DMS79 (cell line): ENCODE measurements at places on chromosomes 2 and 18.
A peak's percentile ranks its signal among the peaks of the same experiment; 100 is the strongest.

GRCh38 chr2:134718817-134719814, at the start of gene TMEM163:
Gene TMEM163, minus strand, starts transcription at chr2:134719000.
- no peak for DNase-seq

GRCh38 chr2:157596992-157597681, 31.5 kb downstream of the ACVR1C start:
- no peak for DNase-seq

DNA sequence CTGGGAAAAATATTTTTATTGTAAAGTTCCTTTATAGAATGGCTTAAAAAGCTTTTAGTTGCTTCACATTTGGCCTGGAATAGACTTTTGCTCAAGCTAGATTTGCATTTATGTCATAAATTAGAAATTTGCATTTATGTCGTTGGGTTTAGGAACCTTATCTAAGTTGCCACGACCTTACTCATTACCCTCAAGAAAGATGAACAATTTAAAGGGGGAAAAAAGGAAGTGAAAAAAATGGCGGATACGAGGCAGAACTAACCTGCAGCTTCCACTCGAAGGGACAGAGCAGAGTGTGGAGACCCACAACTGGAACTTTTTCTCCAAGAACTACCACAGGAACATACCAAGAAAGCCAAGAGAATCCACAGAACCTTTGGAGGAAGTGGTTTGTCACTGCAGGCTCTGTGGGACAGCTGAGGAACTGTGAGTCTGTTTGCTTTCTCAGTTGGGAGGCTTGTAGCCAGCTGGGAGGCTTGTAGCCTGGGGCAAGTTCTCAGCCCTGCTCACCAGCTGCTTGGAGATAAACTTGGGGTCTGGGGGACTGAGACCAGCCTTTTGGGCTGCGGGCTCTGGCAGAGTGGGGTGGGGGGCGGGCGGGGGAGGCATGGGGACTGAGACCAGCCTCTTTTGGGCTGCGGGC, 349.9 kb upstream of the MEIS1 start:
- DNase-seq: no peak

GRCh38 chr2:97983134-97983533, 12.6 kb downstream of the TMEM131 start:
- no peak for DNase-seq

DNA sequence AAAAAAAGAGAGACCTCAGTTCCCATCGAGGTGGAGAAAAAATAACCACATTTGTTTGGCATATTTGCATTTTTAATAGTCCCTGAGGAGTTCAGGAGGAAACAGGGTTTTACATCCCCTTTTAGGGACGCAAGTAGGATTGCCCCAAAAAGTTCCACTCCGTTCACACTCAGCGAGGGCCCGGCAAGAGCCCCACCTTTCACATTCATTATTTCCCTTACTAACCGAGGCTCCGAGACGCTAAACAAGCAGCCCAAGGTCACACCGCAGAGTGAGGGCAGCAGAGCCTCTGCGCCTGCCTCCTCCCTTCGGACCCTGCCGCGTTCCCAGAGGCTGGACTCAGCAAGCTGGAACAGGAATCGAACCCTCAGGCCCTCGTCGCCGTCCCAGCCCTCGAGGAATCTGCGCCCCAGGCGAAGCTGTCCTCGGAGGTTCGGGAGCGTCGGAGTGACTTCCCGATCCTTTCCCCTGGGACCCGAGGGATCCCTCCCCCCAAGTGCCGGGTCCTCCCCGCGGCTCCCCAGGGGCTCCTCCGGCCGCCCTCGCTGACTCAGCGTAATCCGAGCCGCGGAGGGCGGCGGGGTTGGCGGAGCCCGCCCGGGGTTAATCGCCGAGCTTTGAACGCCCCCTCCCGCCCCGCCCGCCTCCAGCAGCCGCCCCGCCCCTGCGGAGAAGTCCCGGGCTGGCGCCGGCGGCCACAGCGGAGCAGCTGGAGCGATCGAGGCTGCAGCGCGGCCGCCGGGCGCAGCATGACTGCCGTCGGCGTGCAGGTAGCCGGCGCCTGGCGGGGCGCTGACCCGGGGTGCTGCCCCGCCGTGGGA, at the start of gene TMEM37:
Gene TMEM37 (plus strand): TSS at position 700 of the 821 bp plus-strand sequence. CDS start 50 bp downstream, at position 750.
- peak; percentile 52 for DNase-seq

- DNase-seq: no peak
Observed at GRCh38 chr2:239751679-239752355, 273.3 kb downstream of the NDUFA10 start.

- no peak for DNase-seq
Observed at GRCh38 chr2:20838016-20838415, 15.1 kb upstream of the LDAH start.

GRCh38 chr18:9850309-9850708, 35.5 kb upstream of the TXNDC2 start:
- no peak for DNase-seq

GRCh38 chr2:162365392-162365791, 21.5 kb downstream of the GCA start:
- DNase-seq: no peak

DNA sequence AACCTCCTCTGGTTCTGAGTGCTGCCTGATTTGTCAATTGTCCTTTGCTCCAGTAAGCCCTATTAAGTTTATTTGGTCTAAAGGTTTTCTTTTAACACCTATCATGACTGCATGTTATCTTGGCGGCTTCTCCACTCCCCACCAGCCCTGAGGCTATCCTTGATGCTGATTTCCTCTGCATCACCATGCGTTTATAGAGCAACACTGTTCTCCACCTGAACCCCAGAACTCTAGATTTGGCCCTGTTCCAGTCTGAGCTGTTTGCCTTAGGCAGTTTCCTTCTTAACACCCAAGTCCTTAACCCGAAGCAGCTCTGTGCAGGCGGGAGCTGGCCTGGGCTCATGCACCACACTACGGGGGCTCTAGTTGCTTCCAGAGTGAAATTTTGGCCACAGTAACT, 98.2 kb upstream of the NPAS2 start:
- no peak for DNase-seq

GRCh38 chr2:131535526-131535925, 7.8 kb downstream of the CCDC74A start:
- DNase-seq: no peak

DNA sequence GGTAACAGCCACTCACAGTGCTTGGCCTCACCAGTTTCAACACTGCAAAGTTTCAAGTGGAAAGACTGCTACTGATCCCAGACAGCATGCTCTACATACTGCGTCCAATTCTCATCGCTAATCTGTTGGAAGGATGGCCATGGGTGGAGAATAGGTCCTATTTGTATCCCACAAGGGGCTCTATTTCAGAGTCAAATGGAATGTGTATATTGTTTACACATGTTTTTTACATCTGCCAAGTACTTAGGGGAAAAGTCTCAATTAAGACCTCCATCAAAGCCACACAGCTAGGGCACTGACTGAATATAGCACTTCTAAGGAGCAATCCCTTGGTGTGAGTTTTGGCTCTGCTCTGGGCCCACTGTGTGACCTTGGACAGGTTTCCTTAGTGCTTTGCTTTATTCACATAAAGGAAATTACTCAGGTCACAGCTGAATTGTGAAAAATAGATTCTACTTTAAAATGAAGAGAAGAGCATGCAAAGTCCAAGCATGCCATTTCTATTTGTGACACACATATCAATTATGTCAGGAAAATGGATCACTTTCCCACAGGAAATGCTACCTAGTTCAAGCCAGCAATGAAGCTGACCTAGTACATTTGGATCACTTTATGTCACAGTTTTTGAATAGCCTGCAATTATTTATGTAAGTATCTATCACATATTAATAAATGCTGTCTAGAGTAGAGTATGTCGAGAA, 112.9 kb upstream of the STK17B start:
- no peak for DNase-seq

GRCh38 chr2:113741091-113741490, 15.4 kb downstream of the SLC35F5 start:
- DNase-seq: no peak

GRCh38 chr18:710418-711300, 1.8 kb downstream of the ENOSF1 start:
- DNase-seq: peak; percentile 12

DNA sequence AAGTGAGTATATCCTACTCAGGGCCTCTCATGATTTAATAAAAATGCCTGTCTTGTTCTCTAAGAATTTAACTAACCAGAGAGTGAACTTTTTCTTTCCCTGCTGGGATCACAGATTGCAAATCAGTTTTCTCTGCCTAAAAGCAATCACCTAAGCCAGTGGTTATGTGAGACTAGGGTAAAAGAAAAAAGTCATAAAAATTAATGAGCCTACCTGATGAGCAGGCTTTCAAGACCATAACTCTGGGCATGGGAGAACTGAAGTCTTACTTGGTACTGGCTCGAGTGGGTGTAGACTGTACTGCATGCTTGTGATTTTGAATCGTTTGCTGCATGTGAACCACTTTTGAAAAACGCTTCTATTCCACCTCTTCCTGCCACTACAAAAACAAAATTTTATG, 1677.0 kb upstream of the LRRTM1 start:
- no peak for DNase-seq

DNA sequence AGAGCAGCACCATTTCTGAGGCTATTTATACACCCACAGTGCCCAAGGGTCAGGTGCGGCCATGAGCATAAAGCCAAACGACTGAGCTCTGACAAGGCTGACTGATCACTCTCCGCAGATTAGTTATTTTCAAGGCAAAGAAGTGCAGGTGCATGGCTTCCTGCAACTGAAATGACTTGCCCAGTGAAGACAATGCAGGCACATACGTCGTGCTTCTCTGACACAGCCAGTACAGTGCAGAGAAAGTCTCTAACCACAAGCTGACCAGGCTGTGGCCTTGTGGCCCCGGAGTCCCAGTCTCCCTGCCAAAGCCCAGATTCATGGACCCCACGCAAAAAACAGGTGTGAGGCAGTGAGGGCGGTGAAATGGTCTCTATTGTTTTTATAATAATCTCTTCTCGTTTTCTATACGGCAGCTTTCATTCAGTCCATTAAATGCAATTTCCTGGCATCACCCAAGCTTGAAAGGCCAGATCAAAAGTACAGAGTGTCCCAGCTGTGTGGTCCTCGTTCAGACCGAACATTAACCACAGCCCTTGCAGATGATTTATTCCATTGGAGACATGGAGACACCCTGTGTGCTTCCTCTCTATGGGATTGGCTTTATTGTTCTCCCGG, 447.0 kb upstream of the ID2 start:
- no peak for DNase-seq
